A549 treated with DMSO at 1 μM for 4 hours (cell line): ENCODE measurements at places on chromosomes 11 and 22. TPM values are rescaled to one million over a fixed set of nuclear protein-coding genes. Genes with fewer than 3 reads are reported as not detected.

ASCL2 gene
- total RNA-seq, result not detected in 5 replicates

FGF3 gene
- not detected in 5 replicates for total RNA-seq

ADORA2A gene
- total RNA-seq, result 0.83 to 1.3 TPM (median 0.98 TPM) in 5 replicates

GGTLC2 gene
- not detected in 5 replicates for total RNA-seq

ARHGAP42 gene
- 6.7 to 10.9 TPM (median 8.7 TPM) in 5 replicates for total RNA-seq

CDC42BPG gene
- total RNA-seq, result 1.2 to 1.5 TPM (median 1.5 TPM) in 5 replicates

CCDC83 gene
- total RNA-seq, result not detected in 5 replicates

HSPB2 gene
- total RNA-seq, result not detected in 5 replicates

ALKBH3 gene
- 22.5 to 27.2 TPM (median 24.1 TPM) in 5 replicates for total RNA-seq

TSGA10IP gene
- not detected in 5 replicates for total RNA-seq

PRRG4 gene
- 0.47 to 0.76 TPM (median 0.62 TPM) in 5 replicates for total RNA-seq

PKDREJ gene
- not detected in 5 replicates for total RNA-seq

PGA5 gene
- total RNA-seq, result 0.10 TPM in 1 of 5 replicates, not detected in the others

CRYBB2 gene
- not detected in 5 replicates for total RNA-seq

SGSM1 gene
- total RNA-seq, result 0.21 to 0.95 TPM (median 0.32 TPM) in 5 replicates

CASP12 gene
- total RNA-seq, result not detected in 5 replicates

TNNT3 gene
- 0.11 to 0.17 TPM in 2 of 5 replicates, not detected in the others for total RNA-seq

FGF19 gene
- 0.08 to 0.11 TPM in 2 of 5 replicates, not detected in the others for total RNA-seq

RAB1B gene
- 132 to 155 TPM (median 139 TPM) in 5 replicates for total RNA-seq

CEND1 gene
- total RNA-seq, result 0.81 to 2.3 TPM (median 1.6 TPM) in 5 replicates

DDTL gene
- total RNA-seq, result 1.6 to 1.9 TPM (median 1.7 TPM) in 5 replicates

RAB6A gene
- 49.9 to 73.0 TPM (median 63.4 TPM) in 5 replicates for total RNA-seq

RASGRP2 gene
- 0.70 to 1.5 TPM (median 1.1 TPM) in 5 replicates for total RNA-seq

BIRC3 gene
- 28.3 to 40.2 TPM (median 32.7 TPM) in 5 replicates for total RNA-seq

YPEL1 gene
- 0.08 to 0.63 TPM (median 0.31 TPM) in 5 replicates for total RNA-seq

TAF6L gene
- 14.1 to 17.7 TPM (median 15.2 TPM) in 5 replicates for total RNA-seq

CNGA4 gene
- total RNA-seq, result 0.07 to 0.10 TPM (median 0.08 TPM) in 3 of 5 replicates, not detected in the others

FIBP gene
- 74.2 to 92.5 TPM (median 85.4 TPM) in 5 replicates for total RNA-seq

OR8D2 gene
- total RNA-seq, result not detected in 5 replicates

NPAS4 gene
- total RNA-seq, result not detected in 5 replicates

MMP3 gene
- 0.08 to 0.13 TPM (median 0.11 TPM) in 5 replicates for total RNA-seq

KDM4D gene
- total RNA-seq, result 0.40 to 0.70 TPM (median 0.47 TPM) in 5 replicates

PRAME gene
- 95.6 to 114 TPM (median 105 TPM) in 5 replicates for total RNA-seq

CLDN5 gene
- not detected in 5 replicates for total RNA-seq

OR10D3 gene
- total RNA-seq, result not detected in 5 replicates

DCDC1 gene
- total RNA-seq, result 0.31 to 0.71 TPM (median 0.49 TPM) in 5 replicates

MAP6 gene
- 1.4 to 1.9 TPM (median 1.6 TPM) in 5 replicates for total RNA-seq

CASP1 gene
- 0.15 to 1.0 TPM (median 0.41 TPM) in 5 replicates for total RNA-seq

OR52I1 gene
- total RNA-seq, result not detected in 5 replicates

FCHSD2 gene
- total RNA-seq, result 9.2 to 15.4 TPM (median 12.6 TPM) in 5 replicates

HTR3A gene
- not detected in 5 replicates for total RNA-seq

SERGEF gene
- total RNA-seq, result 11.7 to 20.6 TPM (median 16.4 TPM) in 5 replicates

CASP5 gene
- total RNA-seq, result not detected in 5 replicates

CDHR5 gene
- total RNA-seq, result 0.02 to 0.05 TPM in 2 of 5 replicates, not detected in the others

CCDC86 gene
- total RNA-seq, result 92.7 to 113 TPM (median 102 TPM) in 5 replicates

WNT11 gene
- total RNA-seq, result 0.88 to 1.4 TPM (median 1.2 TPM) in 5 replicates

POU2AF1 gene
- total RNA-seq, result not detected in 5 replicates

SCUBE2 gene
- total RNA-seq, result 0.21 to 0.52 TPM (median 0.44 TPM) in 5 replicates

LINC01488 gene
- total RNA-seq, result 0.07 to 0.10 TPM in 2 of 5 replicates, not detected in the others

ALDH3B1 gene
- 117 to 131 TPM (median 121 TPM) in 5 replicates for total RNA-seq

RTL10 gene
- 6.6 to 8.1 TPM (median 7.3 TPM) in 5 replicates for total RNA-seq

DDIAS gene
- total RNA-seq, result 15.5 to 22.0 TPM (median 20.1 TPM) in 5 replicates

RGL4 gene
- total RNA-seq, result 0.04 TPM in 1 of 5 replicates, not detected in the others

ACR gene
- total RNA-seq, result 0.06 TPM in 2 of 5 replicates, not detected in the others

CHADL gene
- 0.05 TPM in 1 of 5 replicates, not detected in the others for total RNA-seq

POU2F3 gene
- not detected in 5 replicates for total RNA-seq
